ENCODE measurements at places on chromosomes 5 and 9. TPM values are rescaled to one million over a fixed set of nuclear protein-coding genes. Genes with fewer than 3 reads are reported as not detected.

GRCh38 chr9:40926404-40927259 is 201.8 kb downstream of the FOXD4L6 start:
- no peaks in the 10 kb centered on the region for H3K4me1 ChIP-seq
- DNase-seq = no peak
- no peaks in the 10 kb centered on the region for H3K27me3 ChIP-seq
- H3K4me3 ChIP-seq = no peak overlapping the region
- H3K27ac ChIP-seq = no peak overlapping the region

GRCh38 chr9:117153021-117153420 is 261.8 kb downstream of the ASTN2 start:
- H3K4me1 ChIP-seq = no peaks in the 10 kb centered on the region
- H3K27me3 ChIP-seq = no peaks in the 10 kb centered on the region
- H3K27ac ChIP-seq = no peak overlapping the region
- H3K36me3 ChIP-seq = no peaks in the 10 kb centered on the region
- DNase-seq = no peak
- no peak overlapping the region for H3K4me3 ChIP-seq

TRPM3 gene
- not detected for total RNA-seq

ROR2 gene
- total RNA-seq = not detected

Data from CD8-positive, alpha-beta memory T cell (primary cell).